NCI-H1694 (cell line): ENCODE measurements at places on chromosomes 16 and 17.

DNA sequence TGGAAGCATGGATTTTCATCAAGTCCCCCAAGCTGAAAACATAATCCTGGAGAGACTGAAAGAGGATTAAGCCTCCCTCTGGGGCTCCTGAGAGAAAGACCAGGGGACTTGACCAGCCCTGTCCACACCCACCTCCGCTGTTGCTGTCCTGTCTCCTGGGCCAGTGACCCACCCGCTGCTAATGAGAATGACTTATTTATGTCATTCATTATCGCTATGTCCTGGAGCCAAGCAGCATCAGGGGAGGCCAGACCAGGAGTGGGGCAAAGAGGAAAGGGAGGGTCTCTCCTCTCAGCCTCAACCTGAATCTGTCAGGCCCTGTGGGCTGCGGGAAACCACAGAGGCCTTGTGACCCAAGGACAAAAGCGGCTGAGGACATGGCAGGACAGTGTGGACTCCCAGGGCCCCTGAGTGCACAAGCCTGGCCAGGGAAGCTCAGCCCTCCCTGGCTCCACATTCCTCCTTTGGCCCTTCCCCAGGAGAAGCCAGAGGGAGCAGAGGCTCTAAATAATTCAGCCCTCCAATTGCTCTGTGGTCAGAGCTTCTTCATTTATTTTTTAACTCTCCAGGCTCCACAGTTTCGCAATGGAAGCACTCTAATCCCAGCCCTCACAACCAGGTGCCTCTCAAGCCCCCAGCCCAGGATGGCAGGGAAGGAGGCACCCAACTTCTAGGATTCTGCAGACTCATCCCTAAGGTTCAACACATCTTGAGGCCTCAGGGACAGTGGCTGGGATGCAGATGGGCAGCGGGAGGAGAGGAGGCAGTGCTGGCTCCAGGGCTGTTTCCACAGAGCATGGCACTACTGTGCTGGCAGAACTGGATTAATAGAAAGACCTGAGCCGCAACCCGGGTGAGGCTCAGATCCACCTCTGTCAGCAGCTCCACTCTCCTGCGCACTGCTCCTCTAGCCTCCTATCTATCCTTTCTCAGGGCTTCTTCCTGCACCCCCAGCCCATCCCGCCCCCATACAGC lies 19.1 kb downstream of the CUEDC1 start:
- DNase-seq: no peak

DNA sequence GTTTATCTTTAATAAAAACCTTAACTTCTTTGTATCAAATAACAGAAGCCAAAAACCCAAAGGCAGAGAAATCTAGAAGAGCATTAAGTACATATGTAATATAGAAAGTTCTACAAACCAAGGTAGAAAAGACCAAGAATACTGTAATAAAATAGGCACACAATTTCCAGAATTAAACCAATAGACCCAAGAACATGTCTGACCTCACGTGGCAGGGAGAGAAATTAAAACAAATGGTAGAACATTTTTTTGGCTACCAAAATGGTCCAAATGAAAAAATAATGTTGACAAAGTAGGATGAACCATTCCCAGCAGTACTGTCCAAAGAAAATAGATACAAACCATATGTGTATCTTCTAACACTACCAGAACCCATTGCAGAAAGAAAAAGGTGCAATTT lies 183.5 kb downstream of the CPPED1 start:
- no peak for DNase-seq

- DNase-seq: no peak
Observed at GRCh38 chr16:3951861-3952736, 71.6 kb upstream of the CREBBP start.

DNA sequence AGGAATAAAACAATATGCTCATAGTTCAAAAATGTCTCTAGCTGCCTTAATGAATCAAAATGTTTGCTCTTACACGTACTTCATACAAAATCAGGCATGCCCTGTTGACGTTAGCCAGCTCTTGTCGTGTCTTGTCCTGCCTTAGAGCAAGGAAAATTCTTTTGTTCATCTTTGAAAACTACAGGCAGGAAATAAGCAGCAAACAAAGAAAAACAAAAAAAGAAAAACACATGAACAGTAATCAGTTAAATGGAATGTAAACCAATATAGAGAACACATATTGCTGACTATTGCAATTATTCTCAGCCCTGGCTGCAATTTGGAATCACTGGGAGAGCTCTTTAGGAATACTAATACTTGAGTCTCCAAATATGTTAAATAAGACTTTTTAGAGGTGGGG lies 1.7 kb downstream of the CAPNS2 start:
- no peak for DNase-seq

- no peak for DNase-seq
Observed at GRCh38 chr17:17906418-17907215, 65.6 kb downstream of the TOM1L2 start.

GRCh38 chr17:15886221-15886620 lies 58.7 kb upstream of the ADORA2B start:
- DNase-seq: no peak

- DNase-seq: no peak
Observed at GRCh38 chr17:6179017-6179416, 108.8 kb downstream of the WSCD1 start.
